ENCODE measurements at places on chromosomes 11 and 22.

DNA sequence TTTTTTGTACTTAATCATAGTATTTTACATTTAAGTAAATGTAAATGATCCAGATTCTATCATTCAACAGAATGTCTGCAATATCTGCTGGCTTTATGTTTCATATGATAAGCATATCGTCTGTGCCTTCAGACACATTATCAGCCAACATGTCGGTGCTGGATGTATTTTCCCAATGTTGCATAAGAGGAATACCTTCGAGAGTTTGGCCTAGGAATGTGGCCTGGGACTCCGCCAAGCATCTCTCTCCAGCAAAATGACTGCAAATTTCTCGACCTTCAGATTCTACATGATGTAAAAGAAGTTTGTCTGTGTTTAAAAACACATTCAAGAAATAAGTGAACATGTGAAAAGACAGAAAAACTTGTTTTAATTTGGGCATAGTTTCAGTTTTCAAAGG lies 6.9 kb downstream of the BDNF start:
- no peak for DNase-seq

DNA sequence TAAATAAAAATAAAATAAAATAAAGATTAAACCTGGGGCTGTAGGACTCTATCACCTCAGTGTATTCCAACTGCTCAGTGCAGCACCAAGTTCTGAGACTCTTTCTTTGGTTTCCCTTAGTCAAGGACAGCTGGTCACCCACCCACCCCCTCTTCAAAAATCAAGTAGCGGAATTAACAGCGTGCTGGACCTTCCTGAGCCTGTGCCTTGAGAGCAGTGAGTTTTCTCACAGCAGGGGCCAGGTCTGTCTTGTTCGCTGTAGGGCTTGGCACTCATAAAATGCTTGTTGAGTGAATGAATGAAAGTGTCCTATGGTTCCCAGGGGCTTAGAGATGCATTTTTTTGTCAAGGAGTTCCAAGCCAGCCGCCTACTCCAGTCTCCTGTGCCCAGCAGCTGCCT lies 2.9 kb upstream of the ALX4 start:
- DNase-seq = no peak

DNA sequence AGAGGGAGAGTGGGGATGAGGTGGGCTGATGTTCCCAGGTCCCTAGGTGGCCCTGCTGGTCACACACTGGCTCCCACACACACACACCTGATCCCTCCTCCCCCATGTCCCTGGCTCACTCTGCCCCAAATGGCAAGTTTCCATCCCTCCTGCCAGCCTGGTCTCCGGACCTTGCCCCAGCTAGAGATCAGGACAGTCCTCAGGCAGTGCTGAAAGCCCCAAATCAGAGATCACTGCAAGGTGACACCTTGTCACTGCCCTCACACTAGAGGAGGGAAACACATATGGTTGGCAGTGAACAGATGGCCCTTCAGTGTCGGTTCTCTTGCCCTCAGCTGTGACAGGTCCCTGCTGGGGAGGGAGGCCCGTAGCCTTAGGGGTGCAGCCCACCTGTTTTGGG lies 7.6 kb downstream of the TMPRSS5 start:
- DNase-seq = no peak

DNA sequence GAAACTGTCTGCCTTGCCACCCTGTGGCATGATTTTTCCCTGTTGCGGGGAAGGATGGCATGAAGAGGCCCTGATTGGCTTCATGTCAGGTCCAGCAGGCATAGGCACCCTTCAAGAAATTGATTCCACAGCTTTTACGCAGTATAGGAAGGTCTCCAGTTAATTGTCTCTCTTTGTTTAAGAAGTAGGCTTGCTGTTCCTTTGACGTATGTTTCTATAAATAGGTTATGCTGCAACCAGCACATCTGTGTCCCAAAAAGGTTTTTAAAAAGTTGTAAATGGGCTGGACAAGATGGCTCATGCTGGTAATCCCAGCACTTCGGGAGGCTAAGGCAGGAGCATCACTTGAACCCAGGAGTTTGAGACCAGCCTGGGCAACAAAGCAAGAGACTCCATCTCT lies 62.6 kb downstream of the CD6 start:
- DNase-seq = no peak

GRCh38 chr11:84655712-84656111 lies 971.4 kb downstream of the DLG2 start:
- DNase-seq = no peak

- DNase-seq = no peak
These were observed 915.6 kb downstream of the TBC1D22A start for GRCh38 chr22:47678048-47678447.

DNA sequence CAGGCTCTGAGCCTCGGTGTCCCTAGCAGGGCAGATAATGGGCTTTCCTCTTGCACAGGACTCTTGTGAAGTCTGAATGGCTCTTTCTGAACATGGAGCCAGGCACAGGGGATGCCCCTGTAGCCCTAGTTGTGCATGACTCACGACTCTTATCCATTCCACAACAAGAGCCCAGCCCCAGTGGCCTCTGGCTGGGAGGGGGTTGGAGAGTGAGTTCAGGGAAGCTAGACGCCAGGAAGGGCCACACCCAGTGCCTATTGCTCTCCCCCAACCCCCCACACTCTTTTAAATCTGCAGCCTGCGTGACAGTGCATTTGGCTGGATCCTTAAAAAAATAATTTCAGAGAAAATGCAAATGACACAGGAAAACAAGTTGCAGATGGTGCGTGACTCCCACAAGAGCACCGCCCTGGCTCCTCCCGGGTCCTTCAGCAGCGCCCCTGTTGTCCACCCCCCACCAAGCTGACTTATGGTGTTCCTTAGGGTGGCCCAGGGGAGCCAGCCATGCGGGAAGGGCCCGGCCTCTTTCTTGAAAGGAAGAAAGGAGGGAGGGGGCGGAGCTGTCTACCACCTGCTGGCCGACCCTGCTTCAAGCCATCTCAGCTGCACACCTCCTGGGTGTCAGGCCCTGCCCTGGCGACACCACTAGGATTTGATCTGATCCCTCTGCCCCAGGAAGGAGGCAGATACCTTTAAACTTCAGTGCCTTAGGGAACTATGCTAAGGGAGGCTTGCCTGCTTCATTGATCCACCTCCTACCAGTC lies 74.7 kb downstream of the MN1 start:
- no peak for DNase-seq

DNA sequence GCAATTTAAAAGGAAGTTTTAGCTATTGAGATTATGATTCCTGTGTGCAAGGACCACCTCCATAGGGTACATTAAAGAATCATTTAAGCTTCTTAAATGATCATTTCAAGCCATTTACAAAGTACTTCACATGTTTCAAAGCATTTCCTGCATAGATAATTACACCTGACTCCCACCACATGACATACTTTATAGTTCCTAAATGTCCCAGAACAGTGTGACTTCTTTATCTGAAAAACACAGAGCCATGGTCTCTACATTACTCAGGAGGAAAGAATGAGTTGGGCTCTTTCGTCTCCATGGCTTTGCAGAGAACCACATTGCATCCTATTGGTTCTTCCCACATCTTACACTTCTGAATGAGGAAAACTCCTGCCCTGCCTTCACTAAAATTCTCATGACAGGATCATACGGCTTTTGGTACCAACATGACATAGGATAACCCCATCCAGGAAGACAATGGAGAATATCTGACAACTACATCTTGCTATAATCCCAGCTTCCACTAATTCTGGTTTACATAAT lies 88.6 kb downstream of the ETS1 start:
- DNase-seq = no peak

DNA sequence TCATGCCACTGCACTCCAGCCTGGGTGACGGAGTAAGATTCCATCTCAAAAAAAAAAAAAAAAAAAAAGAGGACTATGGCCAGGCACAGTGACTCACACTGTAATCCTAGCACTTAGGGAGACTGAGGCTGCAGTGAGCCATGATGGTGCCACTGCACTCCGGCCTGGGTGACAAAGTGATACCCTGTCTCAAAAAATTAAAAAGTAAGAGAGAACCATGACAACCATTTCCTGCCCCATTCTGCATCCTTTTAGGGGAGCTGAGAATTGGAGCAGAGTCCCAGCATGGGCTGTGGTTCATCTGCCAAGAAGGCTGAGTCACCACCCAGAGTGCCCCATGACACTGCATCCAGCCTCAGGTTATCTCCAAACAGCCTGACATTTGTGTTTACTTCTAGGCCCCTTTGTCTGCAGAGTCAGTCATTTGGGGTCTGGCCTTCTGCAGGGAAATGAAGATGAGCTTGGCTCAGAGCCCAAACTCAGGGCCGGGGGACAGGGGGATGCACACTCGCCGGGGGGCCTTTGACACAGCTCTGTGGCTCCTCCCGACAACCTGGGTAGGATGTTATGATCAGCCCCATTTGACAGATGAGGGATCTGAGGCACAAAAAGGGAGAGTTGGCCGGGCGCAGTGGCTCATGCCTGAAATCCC lies 4.7 kb downstream of the CSDC2 start:
- no peak for DNase-seq

- DNase-seq = no peak
These were observed 142.9 kb downstream of the NCAM1 start for GRCh38 chr11:113103932-113104690.

DNA sequence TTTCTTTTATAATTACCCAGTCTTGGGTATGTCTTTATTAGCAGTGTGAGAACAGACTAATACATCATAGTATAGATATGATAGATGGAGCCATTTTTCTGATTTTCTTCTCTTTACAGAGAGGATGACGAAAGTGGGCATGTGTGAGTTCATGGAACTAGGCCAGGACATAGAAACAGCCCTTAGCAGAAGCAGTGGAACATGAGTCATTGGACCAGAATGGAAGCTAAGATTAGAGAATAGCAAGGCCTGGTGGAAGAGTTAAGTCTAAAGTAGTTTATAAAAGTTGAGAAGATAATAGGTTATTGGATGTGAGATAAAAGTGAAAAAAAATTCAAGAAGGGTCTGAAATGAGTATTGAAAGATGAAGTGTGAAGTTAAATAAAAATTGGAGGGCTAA lies 97.0 kb upstream of the MPPED2 start:
- DNase-seq = no peak

GRCh38 chr11:79485694-79486093 lies 44.9 kb upstream of the TENM4 start:
- DNase-seq = no peak

GRCh38 chr11:14334893-14335292 lies 24.1 kb downstream of the RRAS2 start:
- no peak for DNase-seq

DNA sequence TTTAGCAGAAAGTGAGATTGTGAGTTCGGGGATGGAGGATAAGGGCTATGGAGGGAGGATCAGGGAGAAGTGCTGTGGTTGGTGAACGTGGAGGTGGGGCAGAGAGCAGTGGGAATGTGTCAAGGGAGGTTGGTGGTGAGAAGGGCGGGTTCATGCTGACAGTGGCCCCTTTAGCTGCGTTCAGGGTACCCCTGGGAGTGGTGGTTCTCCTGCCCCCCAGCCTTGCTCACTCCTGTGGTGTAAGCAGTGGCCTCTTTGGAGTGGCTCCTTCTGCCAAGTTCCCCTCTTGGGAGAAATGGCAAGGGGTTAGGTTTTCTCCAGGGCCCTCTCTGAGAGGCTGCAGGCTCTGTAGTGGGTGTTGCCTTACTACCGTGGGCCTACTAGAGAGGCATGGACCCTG lies 16.1 kb upstream of the NECTIN1 start:
- no peak for DNase-seq

DNA sequence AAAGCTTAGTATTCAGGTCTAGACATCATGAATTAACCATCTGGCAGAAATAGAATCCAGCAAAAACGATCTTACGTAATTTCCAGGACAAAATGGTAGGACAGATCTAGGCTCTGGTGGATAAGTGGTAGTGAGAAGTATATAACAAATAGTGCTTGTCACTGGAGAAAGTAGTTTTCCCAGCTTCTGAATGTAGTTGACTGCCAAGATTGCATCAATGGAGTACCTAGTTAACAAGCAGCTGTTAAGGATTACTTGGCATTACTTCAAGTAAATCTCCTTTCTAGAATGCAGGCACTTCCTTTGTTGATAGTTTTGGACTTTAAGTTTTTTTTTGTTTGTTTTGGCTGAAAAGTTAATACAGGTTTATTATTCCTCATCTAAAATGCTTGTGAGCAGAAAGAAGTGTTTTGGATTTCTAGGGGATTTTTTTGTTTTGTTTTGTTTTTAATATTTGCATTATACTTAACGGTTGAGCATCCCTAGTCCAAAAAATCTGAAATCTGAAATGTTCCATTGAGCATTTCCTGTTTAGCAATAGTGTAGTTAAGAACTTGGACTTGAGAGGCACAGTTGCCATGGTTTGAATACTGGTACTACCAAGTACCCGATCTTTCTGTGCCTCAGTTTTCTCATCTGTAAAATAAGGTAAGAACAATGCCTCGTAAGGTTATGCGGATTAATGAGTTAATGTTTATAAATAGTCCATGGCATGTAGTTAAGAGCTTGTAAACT lies 20.3 kb downstream of the FAM118B start:
- no peak for DNase-seq

GRCh38 chr11:123195188-123196059 lies at the start of gene CLMP:
Gene CLMP (minus strand): TSS chr11:123195248. CDS start chr11:123194940, 308 bp downstream.
- no peak for DNase-seq

DNA sequence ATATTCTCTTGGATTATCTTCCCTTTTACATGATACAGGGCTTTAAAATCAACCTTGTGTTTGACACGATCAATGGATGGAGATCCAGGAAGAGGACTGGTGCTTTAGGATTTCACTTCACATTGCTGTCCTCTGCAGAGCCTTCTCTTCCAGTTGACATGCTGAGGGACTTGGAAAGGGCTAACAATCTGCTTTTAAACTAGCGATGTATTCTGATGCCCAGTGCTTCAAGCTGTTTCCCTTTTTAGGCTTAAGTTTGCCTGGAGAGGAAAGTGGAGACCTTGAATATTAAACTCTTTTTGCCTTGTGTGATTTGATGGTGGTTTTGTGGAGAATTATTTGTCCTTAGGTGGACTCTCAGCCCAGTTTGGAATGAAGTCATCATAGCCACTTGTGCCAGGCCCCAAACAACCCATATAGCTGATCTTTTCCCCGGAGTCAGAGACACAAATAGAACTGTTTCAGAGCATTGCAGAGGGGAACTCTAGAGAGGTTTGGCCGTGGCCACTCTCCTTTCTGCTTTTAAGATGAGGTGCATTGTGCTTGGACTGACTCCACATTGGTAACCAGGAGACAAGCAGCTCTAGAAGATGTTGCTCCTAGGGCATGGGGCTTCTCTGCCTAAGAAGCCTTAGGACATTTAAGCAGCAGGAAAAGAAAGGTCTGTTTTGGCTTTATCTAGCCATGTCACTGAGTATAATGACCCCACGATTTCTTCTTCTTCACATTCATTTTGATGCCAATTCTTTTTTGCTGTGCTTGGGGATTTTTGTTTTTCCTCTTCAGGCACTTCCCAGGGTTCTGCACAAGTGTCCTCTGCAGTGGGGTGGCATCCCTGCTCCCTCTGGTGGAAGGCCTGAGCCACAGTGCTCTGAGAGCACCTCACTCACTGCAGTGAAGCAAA lies 152.8 kb downstream of the NCAM1 start:
- no peak for DNase-seq

DNA sequence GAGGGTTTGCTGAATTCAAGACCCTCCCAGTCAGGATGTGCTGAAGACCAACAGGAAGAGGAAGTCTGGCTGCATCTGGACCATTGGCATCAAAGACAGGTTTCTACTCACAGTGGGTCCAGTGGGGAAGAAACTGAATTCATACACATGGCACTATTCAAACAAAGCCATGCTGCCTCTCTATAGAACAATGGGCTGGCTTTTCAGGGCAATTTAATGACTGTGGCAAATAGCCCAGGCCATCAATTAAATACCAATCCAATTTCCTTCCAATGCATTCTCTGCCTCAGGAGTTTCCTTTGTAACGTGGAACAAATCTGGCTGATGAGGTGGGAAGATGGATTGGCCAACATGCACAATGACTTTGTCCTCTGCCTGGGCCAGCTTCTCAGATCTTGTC lies 98.6 kb downstream of the SEZ6L start:
- no peak for DNase-seq

- DNase-seq = no peak
These were observed 14.7 kb downstream of the SCUBE2 start for GRCh38 chr11:9076661-9077060.

All from stimulated activated CD8-positive, alpha-beta memory T cell treated with anti-CD3 and anti-CD28 coated beads, Interleukin-12 subunit alpha, Interleukin-12 subunit beta, amount 100 ng/mL, for 1 hour (primary cell).